ENCODE measurements at places on chromosomes 2 and 18. TPM values are rescaled to one million over a fixed set of nuclear protein-coding genes. Genes with fewer than 3 reads are reported as not detected.

UGT1A3 gene
- total RNA-seq = not detected

GAREM1 gene
- 3.5 TPM for total RNA-seq

EVX2 gene
- not detected for total RNA-seq

SCN2A gene
- total RNA-seq = 2.7 TPM

CHRNG gene
- total RNA-seq = not detected

PROC gene
- 0.26 TPM for total RNA-seq

KCNG3 gene
- not detected for total RNA-seq

AGXT gene
- total RNA-seq = not detected

FAP gene
- total RNA-seq = 172 TPM

SERPINB11 gene
- not detected for total RNA-seq

LOXHD1 gene
- not detected for total RNA-seq

MALT1 gene
- total RNA-seq = 19.7 TPM

CPO gene
- total RNA-seq = not detected

ESCO1 gene
- 13.8 TPM for total RNA-seq

CYTIP gene
- 5.5 TPM for total RNA-seq

GPBAR1 gene
- total RNA-seq = 0.03 TPM

GREB1 gene
- total RNA-seq = 0.52 TPM

LAMA1 gene
- total RNA-seq = 92.5 TPM

DNAH7 gene
- 0.46 TPM for total RNA-seq

TXNDC2 gene
- not detected for total RNA-seq

RAB27B gene
- total RNA-seq = 10.6 TPM

POTEJ gene
- total RNA-seq = not detected

SERPINB10 gene
- not detected for total RNA-seq

FIGN gene
- total RNA-seq = 2.7 TPM

CRYBA2 gene
- total RNA-seq = not detected

CCDC141 gene
- total RNA-seq = 0.53 TPM

LRRC30 gene
- not detected for total RNA-seq

SUPT7L gene
- 19.4 TPM for total RNA-seq

SLC9A2 gene
- not detected for total RNA-seq

RTP5 gene
- not detected for total RNA-seq

GKN1 gene
- total RNA-seq = not detected

ANKRD30BL gene
- total RNA-seq = not detected

AMER3 gene
- not detected for total RNA-seq

PLEKHB2 gene
- 131 TPM for total RNA-seq

APOB gene
- total RNA-seq = not detected

REEP1 gene
- 0.07 TPM for total RNA-seq

IL36RN gene
- not detected for total RNA-seq

SATB2 gene
- total RNA-seq = 11.7 TPM

ASXL3 gene
- under 0.01 TPM for total RNA-seq

NR4A2 gene
- total RNA-seq = 0.40 TPM

GALR1 gene
- not detected for total RNA-seq

BOLL gene
- total RNA-seq = not detected

CD207 gene
- not detected for total RNA-seq

TSPYL6 gene
- not detected for total RNA-seq

CENPO gene
- 9.9 TPM for total RNA-seq

KATNAL2 gene
- 2.2 TPM for total RNA-seq

ATL2 gene
- total RNA-seq = 46.4 TPM

CELF4 gene
- total RNA-seq = not detected

FZD7 gene
- total RNA-seq = 24.8 TPM

Measured in smooth muscle cell of the pulmonary artery (primary cell).